ENCODE measurements at places on chromosomes 16 and 17.

DNA sequence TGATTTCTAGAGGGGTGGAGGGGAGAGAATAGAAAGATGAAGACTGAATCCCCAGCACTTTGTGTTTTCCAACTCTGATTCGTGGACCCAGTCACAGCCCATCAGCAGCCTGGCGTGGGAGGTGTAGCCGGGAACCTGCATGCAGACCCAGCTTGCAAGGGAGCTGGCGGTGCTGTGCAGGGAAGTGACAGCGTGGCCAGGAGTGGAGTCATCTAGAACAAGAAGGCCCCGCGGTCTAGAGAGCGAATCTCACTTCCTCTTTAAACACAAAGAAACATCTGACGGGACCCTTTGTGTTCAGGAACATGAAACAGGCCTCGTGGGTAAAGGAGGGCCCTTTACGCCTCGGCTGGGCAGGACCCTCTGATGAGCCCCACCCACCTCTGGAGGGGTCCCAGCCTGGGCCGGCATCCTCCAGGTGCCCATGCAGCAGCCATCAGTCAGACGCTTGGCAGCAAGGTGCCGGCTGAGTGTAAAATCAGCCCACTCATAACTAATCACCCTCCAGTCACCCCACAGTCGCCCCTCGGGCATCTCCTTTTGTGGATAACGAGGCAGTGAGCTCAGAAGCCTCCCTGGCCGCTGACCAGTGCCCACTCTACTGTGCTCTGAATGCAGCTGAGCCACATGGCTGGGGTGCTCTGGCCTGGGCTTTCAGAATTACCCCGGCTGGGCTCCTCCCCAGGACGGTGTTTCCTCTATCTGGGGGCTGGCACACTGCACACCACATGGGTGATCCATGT lies 4.4 kb downstream of the SNAI3 start:
- no peak for DNase-seq

DNA sequence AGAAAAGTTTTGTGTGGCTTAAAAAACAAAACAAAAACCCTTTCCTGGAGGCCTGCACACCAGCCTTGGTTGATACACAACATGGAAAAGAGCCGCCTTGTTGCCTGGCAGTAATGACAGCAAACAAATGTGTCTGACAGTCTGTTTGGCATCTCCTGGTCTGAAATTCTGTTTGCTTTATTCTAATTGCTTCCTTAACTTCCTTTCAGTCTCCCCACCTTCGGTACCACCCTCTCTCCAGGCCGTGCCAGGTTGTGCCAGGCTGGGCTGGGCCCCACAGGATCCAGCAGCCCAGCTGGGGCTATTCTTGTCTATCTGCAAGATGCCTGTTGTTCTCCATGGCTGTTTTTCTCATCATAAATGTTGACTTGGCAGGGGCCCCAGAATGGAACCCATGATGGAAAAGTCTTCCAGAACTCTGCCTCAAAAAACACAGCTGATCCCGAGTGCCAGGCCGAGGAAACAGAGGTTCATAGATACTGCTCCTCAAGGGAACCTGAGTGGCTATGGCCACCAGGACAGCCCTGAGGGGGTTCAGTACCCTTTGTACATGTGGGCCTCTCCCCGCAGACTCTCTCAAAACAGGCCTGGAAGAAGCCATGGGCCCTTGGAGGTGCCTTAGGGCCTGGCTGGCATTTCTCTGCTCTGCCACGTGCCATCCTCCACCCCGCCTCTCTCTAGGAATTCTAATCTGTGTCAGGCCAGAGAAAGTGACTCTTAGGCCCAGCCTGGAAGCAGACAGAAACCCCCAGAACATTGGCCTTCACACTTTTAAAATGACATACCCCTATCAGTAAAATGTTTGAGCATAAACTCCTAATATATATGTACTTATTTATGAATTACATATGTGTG lies 50.5 kb downstream of the YPEL2 start:
- no peak for DNase-seq

GRCh38 chr17:72387969-72388368 lies 267.1 kb downstream of the SOX9 start:
- DNase-seq: no peak

DNA sequence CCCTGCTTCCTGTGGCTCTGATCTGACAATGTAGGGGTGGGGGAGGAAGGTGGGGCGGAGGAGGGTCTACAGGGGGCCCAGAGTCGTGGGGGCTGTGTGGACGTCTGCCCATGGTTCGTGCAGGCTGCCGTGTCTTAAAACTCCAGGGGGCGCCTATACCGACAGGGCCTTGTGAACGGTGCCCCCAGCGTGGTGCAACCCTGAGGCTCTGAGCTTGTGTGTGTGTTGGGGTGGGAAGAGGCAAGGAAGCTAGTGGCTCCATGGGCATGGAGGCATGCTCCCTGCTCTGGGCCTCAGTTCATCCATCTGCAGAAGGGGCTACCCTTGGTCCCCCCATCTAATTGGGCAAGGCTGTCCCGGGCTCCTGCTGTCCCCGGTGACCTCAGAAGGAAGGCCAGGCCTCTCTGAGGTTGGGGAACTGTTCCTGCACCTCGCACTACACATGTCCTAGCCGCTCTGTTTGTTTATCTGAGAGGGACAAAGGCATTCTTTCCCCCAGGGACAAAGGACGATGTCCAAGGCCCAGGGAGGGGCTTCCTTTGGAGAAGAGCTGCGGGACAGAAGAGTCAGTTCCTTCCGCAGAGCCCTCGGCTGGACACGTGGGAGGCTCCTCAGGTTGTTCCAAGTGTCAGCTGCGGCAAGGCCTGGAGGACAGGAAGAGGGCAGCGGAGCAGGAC lies 13.5 kb downstream of the CA4 start:
- no peak for DNase-seq

DNA sequence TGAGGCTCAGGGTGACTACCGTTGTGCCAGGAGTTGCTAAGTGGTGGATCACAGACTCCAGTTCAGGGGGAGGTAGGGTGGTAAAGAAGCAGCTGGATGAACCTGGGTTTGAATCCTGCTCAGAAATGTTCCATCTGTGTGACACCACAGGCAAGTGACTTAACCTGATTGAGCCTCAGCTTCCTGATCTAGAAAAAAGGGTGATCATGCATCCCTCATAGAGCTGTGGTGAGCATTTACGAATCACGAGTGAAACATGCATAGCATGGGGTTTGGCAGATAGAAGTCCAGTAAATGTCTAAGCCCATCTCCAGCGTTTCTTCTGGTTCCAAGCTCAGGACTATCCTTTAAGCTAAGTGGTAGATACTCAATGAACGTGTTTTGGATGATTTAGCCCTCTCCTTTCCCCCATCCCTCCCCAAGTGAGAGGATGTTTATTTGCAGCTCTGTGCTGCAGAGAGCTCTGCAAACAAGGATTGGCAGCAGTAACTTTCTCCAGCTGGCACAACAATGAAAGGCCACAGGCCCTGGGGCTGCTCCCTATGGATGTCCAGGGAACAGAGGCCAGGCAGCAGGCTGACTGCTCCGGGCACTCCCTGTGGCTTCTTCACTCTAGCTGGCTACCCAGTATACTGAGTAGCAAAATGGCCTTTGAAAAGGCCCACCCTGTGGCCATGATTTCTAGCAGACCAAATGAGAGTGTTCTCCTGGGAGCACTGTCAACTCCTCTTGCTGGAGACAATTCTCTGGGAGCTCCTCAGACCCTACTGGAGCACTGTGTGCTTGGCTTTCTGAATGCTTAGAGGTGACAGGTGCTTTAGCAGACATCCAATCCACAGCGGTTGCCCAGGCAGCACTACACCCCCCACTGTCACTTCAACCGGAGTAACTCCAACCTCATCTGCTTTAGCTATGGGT lies 21.3 kb downstream of the CA4 start:
- no peak for DNase-seq

- peak; percentile 97 for DNase-seq
Observed at GRCh38 chr16:51524555-51525373, 373.7 kb upstream of the SALL1 start.

DNA sequence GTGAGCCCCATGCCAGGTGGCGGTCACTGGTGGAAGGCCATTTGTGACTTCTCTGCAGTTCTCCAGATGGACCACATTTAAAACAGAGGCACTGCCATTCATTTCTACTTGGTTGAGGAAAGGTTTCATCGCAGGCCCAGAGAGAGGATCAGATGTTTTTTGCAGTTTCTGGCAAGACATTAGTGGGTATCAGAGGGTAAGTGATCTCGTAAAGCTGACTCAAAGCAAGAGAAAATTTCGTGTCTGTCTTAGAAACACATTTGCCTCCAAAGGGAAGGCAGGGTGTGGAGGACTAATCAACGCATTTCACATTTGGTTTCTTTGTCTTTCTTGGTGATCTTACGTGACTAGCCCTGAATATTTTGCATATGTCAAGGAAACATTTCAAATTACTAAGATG lies 81.8 kb downstream of the PRKCB start:
- DNase-seq: no peak

DNA sequence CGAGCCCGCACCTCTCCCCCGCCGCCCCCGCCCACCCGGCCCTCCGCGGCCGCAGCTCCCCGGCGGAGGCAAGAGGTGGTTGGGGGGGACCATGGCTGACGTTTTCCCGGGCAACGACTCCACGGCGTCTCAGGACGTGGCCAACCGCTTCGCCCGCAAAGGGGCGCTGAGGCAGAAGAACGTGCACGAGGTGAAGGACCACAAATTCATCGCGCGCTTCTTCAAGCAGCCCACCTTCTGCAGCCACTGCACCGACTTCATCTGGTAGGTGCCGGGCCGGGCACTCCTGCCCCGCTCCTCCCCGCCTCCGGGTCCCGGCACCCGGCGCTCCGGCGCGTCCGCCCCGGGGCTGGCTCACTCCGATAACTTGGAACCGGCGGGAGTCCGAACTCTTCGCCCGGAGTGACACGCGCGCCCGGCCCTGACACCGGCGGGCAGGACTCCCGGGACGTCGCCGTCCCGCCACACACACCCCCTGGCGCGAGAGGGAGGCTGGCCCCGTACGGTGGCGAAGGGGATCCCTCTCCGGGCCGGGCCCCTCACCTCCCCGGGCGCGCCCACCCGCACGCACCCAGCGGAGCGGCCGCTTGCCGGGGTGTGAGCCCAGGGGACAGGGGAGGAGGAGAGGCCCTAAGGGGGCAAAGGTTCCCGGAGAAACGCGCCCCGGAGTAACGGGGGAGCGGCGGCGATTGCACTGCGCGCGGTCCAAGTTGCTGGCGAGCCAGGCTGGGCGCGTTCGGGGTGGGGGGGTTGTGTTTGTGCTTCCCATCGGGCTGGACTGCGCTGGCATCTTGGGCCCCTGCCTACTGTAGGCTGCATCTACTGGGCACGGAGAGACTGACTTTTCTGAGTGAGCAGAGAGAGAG lies 581 bp downstream of the PRKCA start:
- peak; percentile 70 for DNase-seq

- DNase-seq: no peak
Observed at GRCh38 chr17:67773246-67773645, 52.1 kb upstream of the BPTF start.

- DNase-seq: peak; percentile 9
Observed at GRCh38 chr17:56176091-56176490, 22.8 kb downstream of the ANKFN1 start.

- peak; percentile 35 for DNase-seq
Observed at GRCh38 chr16:81627024-81627423, 152.1 kb upstream of the PLCG2 start.

GRCh38 chr16:80896776-80897175 lies 92.4 kb upstream of the CDYL2 start:
- no peak for DNase-seq

GRCh38 chr16:79175286-79176057 lies 425.1 kb downstream of the MAF start:
- no peak for DNase-seq

DNA sequence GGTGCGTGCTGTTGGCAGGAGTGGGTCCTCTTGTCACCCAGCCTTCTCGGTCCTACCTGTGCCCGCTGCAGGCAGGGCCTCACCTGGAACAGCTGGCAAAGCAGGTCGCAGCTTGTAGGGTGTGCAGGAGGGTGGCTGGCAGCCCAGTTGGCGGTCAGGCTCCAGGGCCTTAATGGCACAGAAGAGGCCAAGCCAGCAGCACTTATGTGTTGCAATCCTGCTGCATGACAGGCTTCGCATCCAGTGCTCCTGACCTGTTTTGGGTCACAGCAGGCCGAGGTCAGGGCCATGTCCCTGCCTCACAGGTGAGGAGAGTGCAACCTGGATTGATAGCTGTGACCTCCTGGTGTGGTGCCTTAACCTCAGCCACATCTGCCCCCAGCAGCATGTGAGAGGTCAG lies 31.9 kb downstream of the ZC3H18 start:
- no peak for DNase-seq

DNA sequence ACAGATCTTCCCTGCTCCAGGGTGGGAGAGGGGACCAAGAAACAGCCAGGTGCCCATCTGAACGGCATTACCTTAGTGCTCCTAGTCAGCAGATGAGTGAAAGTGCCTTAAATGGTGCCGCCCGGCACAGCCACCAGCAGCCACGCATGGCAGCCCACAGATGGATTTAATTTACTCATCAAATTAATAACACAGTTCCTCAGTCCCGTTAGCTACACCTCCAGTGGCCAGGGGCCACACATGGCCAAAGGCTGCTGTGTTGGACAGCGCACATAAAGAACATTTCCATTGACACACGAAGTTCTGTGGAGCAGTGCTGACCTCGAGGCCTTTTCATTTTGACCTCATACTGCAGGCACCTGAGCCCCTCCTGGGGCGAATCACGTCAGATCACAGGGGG lies 166.3 kb downstream of the CMIP start:
- DNase-seq: no peak

Measured in RPMI7951 (cell line).